ENCODE measurements at places on chromosomes 2 and 18. TPM values are rescaled to one million over a fixed set of nuclear protein-coding genes. Genes with fewer than 3 reads are reported as not detected.

DNA sequence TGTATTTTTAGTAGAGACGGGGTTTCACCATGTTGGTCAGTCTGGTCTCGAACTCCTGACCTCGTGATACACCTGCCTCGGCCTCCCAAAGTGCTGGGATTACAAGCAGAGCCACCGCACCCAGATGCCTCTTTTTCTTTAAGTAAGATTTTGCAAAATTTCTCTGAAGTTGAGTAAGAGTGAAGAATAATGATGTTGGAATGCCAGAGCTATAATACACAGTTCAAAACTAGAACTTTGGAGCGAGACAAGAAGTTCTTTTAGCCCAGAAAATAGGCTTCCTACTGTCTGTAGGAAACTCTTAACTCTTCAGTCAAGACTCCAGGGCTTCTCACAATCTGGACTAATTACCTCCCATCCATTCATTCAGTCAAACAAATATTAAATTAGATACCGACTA is 51.4 kb downstream of the MARCHF4 start:
- no peak overlapping the region for H3K4me3 ChIP-seq
- DNase-seq, result no peak
- H3K27ac ChIP-seq, result no peak overlapping the region
- H3K27me3 ChIP-seq, result no peaks in the 10 kb centered on the region
- no peaks in the 10 kb centered on the region for H3K36me3 ChIP-seq
- no peaks in the 10 kb centered on the region for H3K4me1 ChIP-seq

DNA sequence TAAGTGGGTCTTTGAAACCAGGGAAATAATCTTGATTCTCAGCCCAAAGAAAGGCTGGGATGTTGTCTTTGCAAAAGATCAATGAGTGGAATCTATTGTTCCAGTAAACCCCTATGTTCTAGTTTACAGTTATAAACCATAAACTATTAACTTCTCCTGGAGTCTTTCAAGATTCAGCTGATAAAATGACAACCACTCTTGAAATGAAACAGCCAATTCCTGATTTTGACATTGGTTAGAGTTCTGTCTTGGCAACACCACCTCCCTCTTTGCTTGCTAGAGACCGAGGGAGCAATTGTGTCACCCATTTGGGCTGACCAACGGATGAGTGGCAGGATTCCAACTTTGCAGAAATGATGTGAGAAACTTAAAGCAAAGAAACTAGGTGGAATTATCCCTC is 746.9 kb downstream of the SLC4A3 start:
- no peaks in the 10 kb centered on the region for H3K4me1 ChIP-seq
- H3K27me3 ChIP-seq, result no peaks in the 10 kb centered on the region
- no peak overlapping the region for H3K27ac ChIP-seq
- no peaks in the 10 kb centered on the region for H3K36me3 ChIP-seq
- no peak overlapping the region for H3K4me3 ChIP-seq

DNA sequence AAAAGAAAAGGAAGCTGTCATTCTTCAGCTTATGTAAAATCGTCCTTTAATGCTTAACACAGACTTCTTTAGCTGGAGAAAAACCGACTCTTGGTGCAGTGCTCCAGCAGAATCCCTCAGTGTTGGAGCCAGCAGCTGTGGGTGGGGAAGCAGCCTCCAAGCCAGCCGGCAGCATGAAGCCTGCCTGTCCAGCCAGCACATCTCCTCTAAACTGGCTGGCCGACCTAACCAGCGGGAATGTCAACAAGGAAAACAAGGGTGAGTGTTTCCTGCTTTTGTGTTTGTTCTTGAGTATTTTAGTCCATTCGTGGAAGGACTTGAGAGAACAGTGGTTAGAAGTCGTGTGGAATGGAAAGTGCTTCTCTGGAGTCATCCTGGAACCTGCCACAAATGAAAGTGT is 38.9 kb downstream of the KDM3A start:
- peak; percentile 27 for DNase-seq
- H3K36me3 ChIP-seq, result peaks cover 100% of the 10 kb centered on the region
- no peaks in the 10 kb centered on the region for H3K4me1 ChIP-seq
- H3K4me3 ChIP-seq, result no peak overlapping the region

The TEX44 gene
- total RNA-seq, result not detected

DNA sequence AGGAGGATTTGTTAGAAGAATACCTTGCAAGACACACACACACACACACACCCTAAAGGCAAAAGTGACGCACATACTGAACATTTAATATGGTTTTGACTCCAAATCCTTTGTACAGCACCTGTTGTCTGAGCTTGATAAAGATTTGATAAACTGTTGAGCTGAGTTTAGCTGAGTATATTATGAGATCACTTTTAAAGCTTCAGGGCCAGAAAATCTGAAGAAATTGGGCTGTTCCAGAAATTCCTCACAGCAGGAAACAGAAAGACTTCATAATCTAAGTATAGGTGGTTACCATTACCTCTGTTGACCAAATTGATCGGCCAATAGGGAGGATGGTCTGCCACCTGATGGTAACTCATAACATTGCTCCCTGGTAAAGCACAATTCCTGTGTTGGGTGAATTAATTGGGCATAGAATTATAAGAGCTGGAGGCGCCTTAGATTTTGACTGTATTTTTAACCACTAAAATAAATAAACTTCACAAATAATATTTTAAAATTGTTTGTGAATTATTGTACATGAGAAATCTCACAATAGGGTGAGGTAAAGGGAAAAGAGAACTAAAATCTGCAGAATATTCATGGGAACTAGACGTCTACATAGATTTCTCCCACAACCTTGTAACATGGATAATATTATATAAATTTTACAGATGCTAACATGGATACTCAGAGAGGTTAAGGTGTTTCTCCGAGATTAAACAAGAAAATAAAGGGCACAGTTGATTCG is 21.8 kb upstream of the RPIA start:
- no peaks in the 10 kb centered on the region for H3K4me1 ChIP-seq
- no peak for DNase-seq
- H3K36me3 ChIP-seq, result no peaks in the 10 kb centered on the region
- H3K4me3 ChIP-seq, result no peak overlapping the region
- no peak overlapping the region for H3K27ac ChIP-seq
- no peaks in the 10 kb centered on the region for H3K27me3 ChIP-seq

The CHRND gene
- not detected for total RNA-seq

The AQP12B gene
- not detected for total RNA-seq

The IGFBP5 gene
- total RNA-seq, result 104 TPM

DNA sequence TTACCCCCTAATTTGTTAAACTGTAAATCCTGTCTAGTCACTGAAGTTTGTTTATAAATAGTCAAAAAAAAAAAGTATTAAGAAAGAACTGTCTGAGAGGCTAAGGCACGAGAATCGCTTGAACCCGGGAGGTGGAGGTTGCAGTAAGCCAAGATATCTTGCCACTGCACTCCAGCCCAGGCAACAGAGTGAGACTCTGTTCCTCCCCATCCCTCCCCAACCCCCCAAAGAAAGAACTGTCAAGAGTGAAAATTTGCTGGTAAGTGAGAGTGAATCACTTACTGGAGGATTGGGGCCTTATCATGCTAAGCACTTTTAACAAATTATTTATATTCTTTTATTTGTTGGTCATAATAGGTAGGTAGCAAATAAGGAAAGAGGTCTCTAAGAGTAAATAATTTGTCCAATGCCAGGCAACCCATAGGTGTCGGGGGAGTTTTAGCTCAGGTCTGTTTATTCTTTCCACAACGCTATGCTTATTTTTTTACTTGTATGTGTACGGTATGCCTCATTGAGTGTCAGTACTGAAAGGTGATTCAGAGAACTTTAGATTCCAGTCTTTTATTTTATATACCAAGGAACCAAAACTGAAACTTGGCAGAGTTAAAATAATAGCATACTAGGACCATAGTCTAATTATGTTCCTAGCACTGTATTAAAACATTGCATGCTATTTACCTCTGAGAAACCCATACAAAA is 2.5 kb downstream of the TAF4B start:
- H3K4me3 ChIP-seq, result no peak overlapping the region
- no peaks in the 10 kb centered on the region for H3K27me3 ChIP-seq
- H3K36me3 ChIP-seq, result no peaks in the 10 kb centered on the region
- peaks cover 25% of the 10 kb centered on the region for H3K4me1 ChIP-seq
- no peak for DNase-seq

The PMAIP1 gene
- 4.4 TPM for total RNA-seq

- H3K36me3 ChIP-seq, result peaks cover 53% of the 10 kb centered on the region
- peaks cover 65% of the 10 kb centered on the region for H3K4me1 ChIP-seq
- H3K27ac ChIP-seq, result peak overlapping the region; percentile 40
Measured at GRCh38 chr2:54639609-54640008, 83.9 kb upstream of the EML6 start.

DNA sequence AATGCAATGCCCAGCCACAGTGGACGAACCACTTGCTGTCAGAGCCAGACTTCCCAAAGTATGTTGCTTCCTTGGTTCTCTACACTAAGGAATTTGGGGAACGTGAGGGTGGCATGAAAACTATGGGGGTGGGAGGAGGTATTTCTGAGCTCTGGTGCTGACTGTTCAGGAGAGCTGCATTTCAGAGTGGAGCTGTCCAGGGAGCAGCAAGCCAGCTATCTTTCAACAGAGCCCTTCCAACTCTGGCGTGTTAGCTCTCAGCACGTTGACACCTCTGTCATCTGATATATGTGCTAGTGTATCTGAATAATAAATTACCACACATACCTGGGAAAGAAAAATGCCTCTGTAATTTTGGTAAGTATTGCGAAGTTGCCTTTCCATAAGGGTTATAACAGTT is 66.1 kb downstream of the SAP130 start:
- DNase-seq, result no peak
- H3K27ac ChIP-seq, result no peak overlapping the region
- peaks cover 57% of the 10 kb centered on the region for H3K36me3 ChIP-seq
- no peaks in the 10 kb centered on the region for H3K27me3 ChIP-seq

- H3K27ac ChIP-seq, result no peak overlapping the region
- no peaks in the 10 kb centered on the region for H3K36me3 ChIP-seq
- no peak for DNase-seq
- H3K4me3 ChIP-seq, result no peak overlapping the region
- no peaks in the 10 kb centered on the region for H3K4me1 ChIP-seq
- no peaks in the 10 kb centered on the region for H3K27me3 ChIP-seq
Measured at GRCh38 chr2:29192526-29192925, 77.3 kb downstream of the CLIP4 start.

- H3K4me3 ChIP-seq, result no peak overlapping the region
- no peaks in the 10 kb centered on the region for H3K27me3 ChIP-seq
- H3K36me3 ChIP-seq, result no peaks in the 10 kb centered on the region
- H3K27ac ChIP-seq, result no peak overlapping the region
- peaks cover 15% of the 10 kb centered on the region for H3K4me1 ChIP-seq
- no peak for DNase-seq
Measured at GRCh38 chr2:191696001-191696400, 18.1 kb downstream of the NABP1 start.

DNA sequence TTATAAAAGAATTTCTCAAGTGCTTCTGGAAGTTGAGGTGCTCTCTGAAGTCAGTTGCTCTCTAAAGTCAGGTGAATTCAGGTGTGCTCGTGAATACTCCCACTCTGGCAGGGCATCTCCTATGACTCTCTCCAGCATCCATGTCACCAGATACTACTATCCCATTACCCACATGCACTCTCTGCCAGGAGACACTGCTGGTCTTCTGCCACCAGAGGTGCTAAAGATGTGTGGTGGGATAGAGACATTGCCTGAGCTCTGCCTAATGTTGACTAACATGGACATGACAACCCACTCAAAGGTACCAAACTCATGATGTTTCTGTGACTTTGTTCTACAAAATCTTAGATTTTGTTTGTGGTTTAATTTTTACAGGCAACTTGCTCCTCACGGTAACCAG is 106.4 kb upstream of the HNRNPA3 start:
- no peak overlapping the region for H3K4me3 ChIP-seq
- no peak for DNase-seq
- H3K36me3 ChIP-seq, result no peaks in the 10 kb centered on the region
- no peak overlapping the region for H3K27ac ChIP-seq

DNA sequence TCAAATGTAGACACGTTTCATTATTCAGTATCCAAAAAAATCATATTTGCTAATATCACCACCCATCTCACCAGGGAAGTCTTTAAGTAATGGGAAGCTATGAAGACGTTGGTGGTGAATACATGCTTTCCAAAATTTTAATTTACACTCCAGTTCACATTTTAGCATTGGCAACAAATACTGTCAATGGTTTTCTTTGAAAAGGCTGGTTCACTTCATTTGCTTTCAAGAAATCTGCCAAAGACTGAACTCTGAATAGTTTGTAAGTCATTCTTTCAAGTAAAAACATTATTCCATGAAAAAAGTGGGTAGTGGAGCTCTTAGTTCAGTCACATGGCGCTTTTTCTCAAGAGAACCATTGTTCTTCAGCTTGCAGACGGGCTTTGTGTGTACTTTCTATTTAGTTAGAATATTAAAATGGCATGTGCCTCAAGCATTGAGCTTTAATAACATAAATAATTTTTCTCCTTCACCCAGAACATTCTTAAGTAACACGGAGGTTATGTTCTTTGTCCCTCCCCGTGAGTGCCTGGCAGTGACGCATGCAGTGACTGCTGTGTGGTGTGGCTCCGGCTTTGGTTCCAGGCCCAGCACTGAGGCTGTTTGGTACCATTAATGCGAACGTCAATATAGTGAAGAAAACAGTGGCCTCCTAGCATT is 300.0 kb upstream of the HDAC4 start:
- no peak overlapping the region for H3K27ac ChIP-seq
- no peaks in the 10 kb centered on the region for H3K27me3 ChIP-seq
- DNase-seq, result no peak

GRCh38 chr2:15155959-15156574 is 405.1 kb downstream of the NBAS start:
- peaks cover 5% of the 10 kb centered on the region for H3K4me1 ChIP-seq
- no peaks in the 10 kb centered on the region for H3K36me3 ChIP-seq
- H3K27ac ChIP-seq, result no peak overlapping the region
- no peaks in the 10 kb centered on the region for H3K27me3 ChIP-seq
- no peak for DNase-seq
- H3K4me3 ChIP-seq, result no peak overlapping the region

- no peaks in the 10 kb centered on the region for H3K27me3 ChIP-seq
- H3K4me3 ChIP-seq, result no peak overlapping the region
- H3K4me1 ChIP-seq, result peaks cover 21% of the 10 kb centered on the region
- no peaks in the 10 kb centered on the region for H3K36me3 ChIP-seq
- no peak overlapping the region for H3K27ac ChIP-seq
Measured at GRCh38 chr2:112585873-112586464, 1.6 kb downstream of the CHCHD5 start.

The RGPD4 gene
- 0.17 TPM for total RNA-seq

The FAM110C gene
- total RNA-seq, result 6.7 TPM

GRCh38 chr18:13048061-13048595 is 57.0 kb downstream of the CEP192 start:
- no peak overlapping the region for H3K27ac ChIP-seq
- no peaks in the 10 kb centered on the region for H3K27me3 ChIP-seq
- H3K4me3 ChIP-seq, result no peak overlapping the region
- no peak for DNase-seq

DNA sequence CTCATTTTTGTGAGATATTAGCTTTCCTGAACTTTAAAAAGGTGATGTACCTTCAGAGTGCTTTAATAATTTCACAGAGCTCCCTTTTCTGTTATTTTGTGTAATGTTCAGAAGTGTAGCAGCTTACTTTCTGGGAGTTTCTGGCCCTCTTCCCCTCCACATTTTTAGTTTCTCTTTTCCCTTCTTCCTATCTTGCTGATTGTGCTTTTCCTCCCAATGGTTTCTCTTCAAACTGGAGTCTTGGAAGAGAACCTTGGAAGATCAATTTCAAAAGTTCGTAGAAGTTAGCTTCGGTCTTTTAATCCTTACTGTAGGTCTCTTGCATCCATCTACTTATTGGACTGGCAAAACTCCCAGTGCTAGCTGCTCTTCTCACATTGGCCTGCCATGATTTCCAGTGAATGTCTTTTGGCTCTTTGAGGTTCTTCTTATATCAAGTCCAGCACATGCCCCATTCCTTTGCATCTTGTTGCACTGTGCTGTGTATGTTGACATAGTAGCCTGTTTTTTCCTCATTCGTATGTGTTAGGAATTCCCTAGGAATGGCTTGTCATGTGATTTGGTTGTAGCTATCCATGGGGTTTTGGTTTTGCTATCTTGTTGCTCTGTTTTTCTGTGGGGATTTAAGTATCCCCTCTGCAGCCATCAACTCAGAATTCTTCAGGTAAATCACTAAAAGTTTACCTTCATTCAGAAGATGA is 7.8 kb downstream of the CCNT2 start:
- no peaks in the 10 kb centered on the region for H3K36me3 ChIP-seq
- no peaks in the 10 kb centered on the region for H3K27me3 ChIP-seq
- no peak overlapping the region for H3K27ac ChIP-seq

Data from upper lobe of left lung (tissue), 6 donors.